ENCODE measurements at places on chromosomes 12 and 14.

DNA sequence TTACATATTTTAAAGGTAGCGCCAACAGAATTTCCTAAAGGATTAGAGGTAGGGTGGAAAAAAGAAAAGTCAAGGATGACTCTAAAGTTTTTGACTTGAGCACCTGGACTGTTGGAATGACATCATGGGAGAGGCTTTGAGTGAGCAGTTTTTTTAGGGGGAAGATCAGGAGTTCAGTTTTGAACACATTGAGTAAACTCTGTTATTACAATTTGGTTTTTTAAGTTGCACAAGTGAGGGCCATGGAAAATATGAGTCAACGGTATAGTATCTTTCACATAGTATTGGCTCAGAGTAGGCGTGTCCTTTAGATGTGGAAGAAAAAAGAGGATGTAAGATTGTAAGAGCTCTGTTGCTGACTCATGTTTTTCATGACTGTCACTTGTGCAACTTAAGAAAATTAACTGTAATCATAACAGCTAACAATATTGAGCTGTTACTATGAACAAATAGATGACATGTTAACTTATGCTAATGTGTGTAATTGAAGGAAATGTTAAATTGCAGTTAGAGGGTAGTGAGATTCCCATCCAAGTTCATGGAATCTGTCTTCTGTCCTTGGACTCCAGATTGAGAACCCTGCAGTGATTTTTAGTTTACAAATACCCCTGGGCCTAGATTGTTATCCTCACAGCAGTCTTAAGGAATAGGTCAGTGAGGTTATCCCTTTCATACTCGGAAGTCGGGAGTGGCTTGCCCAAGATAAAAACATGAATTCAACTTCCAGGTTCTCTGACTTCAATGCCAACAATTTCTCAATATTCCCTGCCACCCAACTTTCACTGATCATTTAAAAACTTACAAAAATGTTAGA, 48.2 kb upstream of the ATP2B1 start:
- no peak for DNase-seq

DNA sequence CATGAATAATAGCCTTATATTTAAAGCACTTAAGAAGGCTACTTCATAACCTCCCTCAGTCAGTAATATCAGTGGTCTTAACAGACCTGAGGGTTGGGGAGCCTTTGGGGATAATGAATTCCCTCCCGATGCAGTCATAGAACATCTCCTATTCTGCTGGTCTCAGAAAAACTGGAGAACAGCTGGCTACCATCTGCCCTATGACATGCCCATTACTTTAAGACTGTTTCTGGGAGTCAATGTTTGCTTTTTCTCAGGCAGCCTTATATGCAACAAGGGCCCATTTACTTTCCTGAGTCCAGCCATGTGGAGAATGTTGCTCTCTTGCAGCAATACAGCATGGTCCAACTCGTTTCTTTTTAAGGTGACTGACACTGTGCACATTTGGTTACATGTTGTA, 161.7 kb upstream of the PARP11 start:
- no peak for DNase-seq

DNA sequence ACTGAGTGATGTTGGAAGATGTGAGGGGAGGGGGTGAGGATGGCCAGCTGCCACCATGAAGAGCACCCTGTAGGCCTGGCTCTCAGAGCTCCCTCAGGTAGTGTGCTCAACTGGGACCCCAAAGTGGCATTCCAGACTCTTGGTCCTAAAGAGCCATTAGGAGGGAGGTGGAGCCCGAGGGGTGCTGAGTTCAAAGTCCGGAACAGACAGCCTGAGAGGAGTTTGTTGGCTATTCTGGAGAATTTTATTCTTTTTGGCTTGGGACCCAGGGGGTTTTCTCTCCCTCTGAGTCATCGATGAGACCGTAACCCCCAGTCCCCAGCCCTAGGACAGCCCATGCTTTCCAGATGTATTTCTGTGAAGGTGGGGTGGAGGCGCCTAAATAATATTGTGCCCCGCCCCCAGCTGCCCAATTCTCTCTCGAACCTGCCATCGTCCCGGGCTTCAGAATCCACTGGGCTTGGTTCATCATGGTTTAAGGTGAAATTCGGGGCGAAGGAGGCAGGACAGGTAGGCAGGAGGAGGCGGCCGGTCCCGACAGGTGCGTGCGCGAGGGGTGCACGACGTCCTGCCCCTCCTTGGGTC, 690 bp upstream of the RBP5 start:
- no peak for DNase-seq

DNA sequence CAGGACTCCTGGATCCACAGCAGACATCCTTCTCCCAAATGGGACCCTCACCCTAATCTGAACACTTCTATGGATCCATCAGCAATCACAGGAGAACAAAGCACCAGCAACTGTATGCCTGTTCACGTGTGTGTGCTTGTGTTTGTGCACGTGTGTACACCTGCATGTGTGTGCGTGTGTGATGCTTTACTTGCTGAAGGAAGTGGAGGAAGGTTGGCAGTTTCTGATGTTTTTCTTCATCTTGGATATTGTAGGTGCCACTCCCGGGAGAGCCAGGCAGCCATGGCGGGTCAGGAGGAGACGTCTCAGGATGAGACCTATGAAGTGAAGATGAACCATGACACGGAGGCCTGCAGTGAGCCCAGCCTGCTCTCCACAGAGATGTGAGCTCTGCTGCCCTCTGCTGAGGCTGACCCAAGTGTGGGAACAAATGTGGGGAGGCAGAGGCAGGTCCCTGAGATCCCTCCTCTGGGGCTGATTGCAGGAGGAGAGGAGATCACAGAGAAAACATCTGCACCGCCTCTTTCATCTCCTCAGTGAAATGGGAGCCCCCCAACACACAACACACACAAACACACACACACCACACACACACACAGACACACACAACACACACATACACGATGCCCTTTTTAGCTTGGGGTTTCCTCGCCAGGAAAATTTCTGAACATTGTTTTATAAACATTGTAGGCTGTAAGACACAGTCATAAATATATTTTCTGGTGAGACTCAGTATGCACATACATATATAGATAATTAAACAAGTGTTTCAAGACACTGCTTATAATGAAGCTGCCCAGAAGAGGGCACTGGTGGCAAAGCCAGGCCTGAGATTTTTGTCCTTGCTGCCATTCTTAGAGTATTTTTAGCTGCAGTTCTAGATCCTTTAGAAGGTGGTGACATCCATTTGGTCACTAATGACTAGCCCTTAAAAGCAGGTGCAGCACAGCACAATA, 112.2 kb upstream of the FKBP4 start:
- no peak for DNase-seq

- DNase-seq = no peak
Observed at GRCh38 chr14:87712396-87713090, 280.4 kb downstream of the GALC start.

DNA sequence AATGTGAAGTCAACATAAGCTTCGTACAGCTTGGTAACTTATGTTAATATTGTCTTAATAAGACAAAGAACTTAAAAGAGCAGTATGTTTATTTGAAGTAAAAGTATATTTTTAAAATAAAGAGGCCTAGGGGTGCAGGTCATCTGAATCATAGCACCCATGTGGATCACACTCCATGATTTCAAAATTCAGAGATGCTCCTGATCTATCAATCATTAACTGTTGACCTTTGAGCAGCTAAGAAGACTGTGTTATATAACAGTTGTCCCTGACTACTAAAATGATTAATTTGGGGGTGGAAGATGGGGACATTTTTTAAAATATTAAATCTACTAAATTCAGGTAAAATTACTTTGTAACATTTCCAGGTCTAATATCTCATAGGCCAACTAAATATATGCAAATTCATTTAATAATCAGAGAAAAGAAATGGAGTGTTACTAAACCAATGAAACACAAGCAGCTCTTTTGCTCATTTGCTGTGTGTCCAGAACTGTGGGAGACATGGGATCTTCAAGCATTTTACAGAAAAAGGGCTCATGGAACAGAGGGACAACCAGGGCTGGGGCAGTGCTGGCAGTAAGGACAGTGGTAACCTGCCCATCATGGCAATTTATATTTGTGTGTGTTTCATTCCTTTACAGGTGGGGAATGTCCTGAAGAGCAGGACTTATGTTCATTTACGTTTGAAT, 120.7 kb upstream of the PCED1B start:
- no peak for DNase-seq

GRCh38 chr12:110819646-110820045, 27.1 kb upstream of the CCDC63 start:
- no peak for DNase-seq

DNA sequence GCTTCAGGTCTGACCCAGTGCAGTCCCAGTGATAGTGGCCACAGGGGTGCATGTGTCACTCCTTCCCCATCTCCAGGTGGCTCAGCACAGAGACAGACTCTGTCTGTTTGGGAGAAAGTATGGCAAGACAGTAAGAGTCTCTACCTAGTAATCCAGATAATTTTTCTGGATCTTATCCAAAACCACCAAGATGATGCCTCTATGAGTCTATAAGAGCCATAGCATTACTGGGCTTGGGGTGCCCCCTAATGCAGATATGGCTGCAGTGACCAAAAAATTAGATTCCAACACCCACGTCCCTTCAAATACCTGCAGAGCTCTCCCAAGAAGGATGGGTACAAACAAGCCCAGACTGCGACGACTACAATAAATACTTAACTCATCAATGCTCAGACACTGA, 123.8 kb downstream of the GRIP1 start:
- DNase-seq = no peak

- no peak for DNase-seq
Observed at GRCh38 chr14:53456931-53457330, 303.8 kb upstream of the DDHD1 start.

DNA sequence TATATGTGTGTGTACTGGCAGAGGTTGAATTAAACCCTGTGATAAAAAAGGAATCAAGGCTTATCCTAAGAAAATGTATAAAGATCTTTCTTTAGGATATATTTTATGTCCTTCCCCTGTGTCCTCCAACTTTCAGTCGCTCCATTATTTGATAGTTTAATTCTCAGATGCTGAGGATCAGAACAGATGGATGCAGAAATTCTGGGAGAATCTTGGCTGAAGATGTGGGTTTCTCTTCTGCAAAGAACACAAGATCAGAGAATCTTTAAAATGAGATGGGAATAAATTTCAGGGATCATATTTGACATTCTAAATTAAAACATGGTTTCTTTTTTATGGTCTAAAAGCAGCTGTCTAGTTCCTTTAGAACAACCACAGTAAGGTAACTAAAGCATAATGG, 37.9 kb downstream of the LRFN5 start:
- no peak for DNase-seq

DNA sequence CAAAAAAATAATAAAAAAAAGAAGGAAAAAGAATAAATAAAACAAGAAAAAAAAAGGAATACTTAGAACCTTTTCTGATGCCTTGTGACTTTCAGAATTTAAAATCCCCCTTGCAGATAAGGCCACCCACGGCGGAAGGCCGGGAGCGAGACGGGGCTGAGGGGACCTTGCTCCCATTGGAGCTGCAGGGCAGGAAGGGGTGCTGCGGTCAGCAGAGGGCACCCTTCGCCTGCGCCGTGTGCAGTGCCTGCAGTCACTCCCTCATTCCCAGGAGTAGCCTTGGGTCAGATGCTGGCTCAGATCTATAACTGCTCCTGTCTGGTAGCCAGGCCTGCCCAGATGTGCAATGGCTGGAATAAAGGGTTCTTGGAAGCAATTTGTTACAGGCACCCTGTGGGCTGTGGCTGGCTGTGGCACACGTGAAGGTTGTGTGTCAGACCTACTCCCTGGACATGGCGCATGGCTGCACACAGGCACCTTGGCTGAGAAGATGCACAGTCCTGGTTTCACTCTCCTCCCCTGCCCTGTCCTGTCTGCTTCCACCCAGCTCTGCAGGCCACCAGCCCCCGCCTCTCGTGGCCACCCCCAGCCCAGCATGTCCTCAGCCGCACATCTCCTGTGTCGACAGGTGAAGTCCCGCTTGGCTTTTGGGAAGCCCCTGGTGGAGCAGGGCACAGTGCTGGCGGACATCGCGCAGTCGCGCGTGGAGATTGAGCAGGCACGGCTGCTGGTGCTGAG, 13.4 kb upstream of the ALDH2 start:
- no peak for DNase-seq

GRCh38 chr12:120646044-120646443, 5.6 kb downstream of the CABP1 start:
- no peak for DNase-seq

GRCh38 chr14:61582815-61583214, 112.5 kb upstream of the HIF1A start:
- DNase-seq = no peak

DNA sequence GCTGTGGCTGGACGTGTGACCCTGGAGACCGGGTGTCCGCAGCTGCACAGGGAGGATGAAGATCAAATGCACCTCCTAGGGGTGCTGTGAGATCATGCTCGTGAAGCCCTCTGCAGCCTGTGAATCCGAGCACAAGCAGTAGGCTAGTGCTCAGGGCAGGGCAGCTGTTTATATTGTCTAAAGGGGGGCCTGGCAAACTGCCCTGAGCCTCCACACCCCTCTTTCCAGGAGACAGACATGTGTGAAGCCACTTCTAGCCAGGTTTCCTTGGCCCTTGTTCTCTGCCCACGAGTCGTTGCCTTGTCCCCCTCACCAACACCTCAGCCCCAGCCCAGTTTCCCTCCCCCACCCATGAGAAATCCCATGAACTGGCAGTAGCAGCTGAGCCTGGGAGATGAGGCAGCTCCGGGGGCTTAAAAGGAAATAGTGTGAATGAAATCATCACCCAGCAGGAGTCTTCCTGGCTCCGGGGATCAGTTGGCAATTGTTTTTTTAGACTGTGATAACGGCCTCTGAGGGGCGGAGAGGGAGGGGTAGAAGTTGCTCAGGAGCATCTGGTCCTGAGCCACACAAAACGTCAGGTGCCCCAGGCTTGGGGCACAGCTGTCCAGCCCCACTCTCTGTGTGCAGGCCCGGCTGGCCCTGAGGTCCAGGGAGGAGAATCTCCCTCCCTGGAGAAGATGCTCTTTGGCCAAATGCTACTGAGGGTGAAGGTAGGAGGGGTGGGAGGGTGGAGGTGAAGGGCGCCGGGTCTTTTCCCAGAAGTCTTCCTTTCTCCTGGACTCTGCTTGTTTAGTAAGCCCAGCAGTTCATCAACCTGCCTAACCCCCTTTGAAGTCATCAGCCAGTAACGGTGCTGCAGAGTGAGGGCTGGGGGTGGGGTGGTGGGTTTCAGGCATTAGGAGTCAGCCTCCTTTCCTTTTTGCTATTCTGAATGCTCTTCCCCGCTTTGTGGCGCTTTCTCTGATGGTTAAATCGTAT, 4.0 kb downstream of the FGF6 start:
- DNase-seq = no peak

GRCh38 chr12:32457251-32458025, 58.1 kb downstream of the FGD4 start:
- no peak for DNase-seq

DNA sequence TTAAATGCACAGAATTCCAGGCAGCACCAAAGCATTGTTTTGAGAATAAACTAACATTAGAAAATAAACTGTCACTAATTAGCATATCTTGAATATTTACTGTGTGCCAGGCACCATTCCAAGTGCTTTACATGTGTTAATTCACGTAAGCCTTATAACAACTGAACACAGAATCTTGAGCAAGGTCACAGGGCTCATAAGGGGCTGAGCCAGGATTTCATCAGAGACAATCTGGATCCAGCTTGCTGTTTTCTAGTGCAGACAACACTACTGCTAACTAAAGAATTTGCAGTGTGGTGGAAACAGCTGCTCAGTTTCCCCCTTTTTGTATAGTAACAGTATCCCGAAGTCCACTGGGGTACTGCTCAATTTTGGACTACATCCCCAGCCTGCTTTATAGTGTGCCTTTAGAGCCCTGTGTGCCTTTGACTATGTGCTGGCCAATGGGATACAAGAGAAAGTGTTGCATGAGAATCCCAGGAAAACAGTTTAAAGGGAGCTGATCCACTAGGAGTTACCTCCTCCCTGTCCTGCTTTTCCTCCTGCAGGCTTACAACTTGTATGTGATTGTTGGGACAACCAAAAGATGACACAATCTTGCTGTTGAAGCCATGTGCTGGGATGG, 36.0 kb upstream of the RMST start:
- no peak for DNase-seq

Data from NCI-H187 (cell line).